ENCODE measurements at places on chromosomes 11 and 22.
A peak's percentile ranks its signal among the peaks of the same experiment; 100 is the strongest.

GRCh38 chr11:11476499-11476898 is 123.4 kb upstream of the CSNK2A3 start:
- no peak for DNase-seq

DNA sequence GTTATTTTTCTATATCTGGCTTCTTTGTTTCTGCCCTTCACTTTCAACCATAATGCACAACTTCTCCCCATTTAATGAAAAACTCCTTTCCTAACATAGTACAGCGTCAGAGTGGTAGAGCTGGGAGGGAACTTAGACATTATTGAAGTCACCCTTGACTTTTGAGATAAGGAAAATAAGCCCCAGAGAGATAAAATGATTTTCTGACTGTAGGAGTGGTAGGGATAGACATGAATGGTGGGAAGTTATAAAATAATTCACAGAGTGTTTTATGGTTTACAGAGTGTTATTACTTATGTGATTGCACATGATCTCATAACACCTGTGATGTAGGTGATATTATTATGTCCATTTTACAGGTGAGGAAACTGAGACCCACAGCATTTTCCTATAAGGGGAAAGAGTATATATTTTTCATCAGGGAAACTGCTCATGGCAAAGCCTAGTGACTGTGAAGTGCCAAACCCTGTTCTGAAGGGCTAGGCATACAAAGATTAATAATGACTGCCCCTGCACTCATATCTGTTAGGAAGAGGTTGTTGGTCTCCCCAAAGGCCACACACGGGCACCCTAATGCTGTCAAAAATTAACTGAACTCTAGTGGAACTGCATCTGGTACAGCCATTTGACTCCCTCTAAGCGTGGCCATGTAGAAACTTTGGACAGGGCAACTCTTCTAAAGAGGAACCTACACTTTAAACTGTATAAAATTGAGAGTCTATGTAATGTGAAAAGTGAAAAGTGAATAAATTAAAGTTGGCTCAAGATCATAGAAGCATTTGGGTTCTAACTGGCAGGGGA is 61.1 kb upstream of the PICALM start:
- DNase-seq, result no peak

- no peak for DNase-seq
These were observed 60.1 kb downstream of the SCN3B start for GRCh38 chr11:123594188-123594901.

GRCh38 chr11:2386591-2386990 is 9.5 kb downstream of the CD81 start:
- no peak for DNase-seq

DNA sequence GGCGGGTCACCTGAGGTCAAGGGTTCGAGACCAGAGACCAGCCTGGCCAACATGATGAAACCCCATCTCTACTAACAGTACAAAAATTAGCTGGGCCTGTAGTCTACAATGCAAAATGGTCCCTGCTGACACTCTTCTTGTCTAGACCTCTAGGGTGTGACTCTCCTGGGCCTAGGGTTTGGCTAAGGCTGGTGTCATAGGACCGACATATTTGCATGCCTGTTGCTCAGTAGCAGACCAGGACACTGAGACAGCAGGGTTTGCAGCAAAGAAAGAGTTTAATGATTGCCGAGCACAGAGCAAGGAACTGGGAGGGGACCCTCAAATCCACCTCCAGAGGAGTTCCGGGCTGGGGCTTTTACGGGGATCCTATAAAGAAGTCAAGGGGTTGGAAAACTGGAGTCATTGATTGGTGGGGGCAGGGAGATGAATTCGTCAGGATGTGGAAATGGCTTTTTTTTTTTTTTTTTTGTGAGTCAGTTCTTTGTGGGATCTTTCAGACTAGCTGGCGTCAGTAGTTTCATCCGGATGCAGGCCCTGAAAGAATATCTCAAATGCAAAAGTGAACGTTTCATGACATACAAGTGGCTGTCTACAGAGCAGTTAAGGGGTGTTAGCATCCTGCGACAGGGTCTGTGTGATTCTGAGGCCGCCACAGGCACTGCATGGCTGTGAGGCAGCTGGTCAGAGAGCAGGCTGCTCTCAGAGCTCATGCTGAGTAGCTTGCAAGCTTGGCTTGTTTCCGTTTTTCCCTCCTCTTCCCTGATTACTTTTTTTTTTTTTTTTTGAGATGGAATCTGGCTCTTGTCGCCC is 27.2 kb upstream of the A4GALT start:
- no peak for DNase-seq

DNA sequence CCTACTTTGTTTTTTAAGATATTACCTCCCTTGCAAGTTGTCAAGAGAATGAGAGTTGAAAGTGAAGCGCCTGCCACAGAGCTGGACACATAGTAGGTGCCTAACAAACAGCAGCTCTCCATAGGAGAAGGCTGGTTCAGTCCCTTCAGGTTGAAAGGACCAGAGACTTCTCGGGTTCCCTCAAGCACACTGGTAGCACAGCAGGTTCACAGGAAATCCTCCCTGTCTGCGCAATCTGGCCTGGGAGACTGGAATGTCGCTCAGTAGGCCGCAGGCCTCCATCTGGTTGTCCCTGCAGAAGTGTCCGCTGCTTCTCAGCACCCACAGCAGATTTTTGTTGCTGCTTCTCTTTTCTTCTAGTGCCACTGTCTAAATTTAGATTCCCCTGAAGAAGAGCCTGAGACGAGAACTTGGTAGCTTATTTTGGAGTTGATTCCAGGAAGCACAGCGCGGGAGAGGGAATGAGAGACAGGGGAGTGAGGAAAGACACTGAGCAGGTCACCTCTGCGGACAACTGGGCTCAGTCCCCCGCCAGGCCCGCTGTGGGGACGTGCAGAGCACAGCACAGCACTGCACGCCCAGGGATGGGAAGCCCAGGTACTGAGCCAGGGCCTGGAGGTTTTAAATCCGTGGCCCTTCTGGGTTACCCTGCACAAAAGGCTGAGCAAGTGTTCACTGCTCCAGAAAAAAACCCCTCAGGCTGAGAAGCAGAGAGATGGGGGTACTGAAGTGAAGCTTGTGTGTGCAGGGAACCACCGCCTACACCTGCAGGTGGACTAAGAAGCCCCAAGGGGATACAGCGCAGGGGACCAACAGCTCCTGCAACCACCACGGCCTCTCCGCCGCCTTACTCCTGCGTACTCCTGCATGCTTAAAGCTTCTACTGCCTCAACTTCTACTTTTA is 31.6 kb downstream of the RBX1 start:
- no peak for DNase-seq

DNA sequence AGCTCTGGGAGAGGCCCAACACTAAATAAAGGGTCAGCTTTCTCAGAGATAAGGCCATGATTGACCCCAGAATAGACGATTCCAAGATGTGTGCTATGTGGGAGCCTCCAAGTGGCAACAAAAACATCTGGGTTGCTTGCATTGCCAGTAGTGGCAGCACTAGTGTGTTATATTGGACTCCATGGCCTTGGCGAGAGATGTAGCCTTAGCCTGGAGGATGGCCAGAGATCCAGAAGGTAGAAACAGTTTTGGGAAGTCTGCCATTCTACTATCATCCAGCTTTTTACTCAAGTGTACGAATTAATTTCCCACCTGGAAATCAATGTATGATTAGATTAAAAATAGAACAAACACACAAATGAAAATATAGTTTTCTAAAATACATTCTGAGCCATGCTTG is 3.0 kb downstream of the OR8D4 start:
- DNase-seq, result no peak

DNA sequence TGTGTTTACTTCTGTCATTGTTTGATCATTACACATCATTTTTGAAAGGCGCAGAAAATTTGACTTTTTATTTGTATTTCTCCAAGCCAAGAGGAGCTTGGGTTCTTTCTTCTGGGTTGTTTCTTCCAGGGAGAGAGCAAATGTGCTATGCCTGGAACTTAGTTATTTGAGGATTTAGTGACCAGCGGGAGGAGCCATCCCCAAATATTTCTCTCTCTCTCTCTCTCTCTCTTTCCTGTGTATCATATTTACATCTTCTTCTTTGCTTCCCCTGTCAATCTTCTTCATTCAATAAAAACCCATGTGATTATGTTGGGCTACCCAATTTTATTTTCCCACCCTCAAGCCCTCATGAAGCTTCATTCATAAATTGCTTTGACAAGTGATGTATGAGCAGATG is 534.5 kb downstream of the LRRC4C start:
- DNase-seq, result no peak

GRCh38 chr11:14253421-14253820 is 105.6 kb downstream of the RRAS2 start:
- DNase-seq, result no peak

DNA sequence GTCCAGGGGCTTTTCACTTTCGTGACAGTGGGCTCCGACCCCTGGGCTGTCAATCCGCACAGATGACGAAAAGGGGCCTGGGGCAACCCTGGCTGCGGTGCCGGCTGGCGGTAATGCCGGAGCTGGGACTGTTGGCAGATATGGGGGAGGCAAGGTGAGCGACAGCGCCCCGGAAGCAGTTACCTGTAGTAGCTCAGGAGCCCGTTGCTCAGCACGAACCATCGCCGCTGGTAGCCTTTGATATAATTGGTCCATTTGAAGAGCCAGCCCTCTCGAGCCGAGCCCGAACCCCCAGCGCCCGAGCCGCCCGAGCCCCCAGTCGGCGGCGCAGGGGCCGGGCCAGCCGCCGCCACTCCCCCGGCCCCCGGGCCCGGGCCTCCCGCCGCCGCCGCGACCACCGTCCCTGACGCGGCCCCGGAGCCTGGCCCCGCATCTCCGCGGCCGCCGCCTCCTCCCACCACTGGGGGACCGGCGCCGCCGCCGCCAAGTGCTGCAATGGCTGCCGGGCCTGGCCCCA is 396 bp downstream of the OSBP start:
- DNase-seq, result peak; percentile 40

Data from activated CD4-positive, CD25-positive, alpha-beta regulatory T cell treated with anti-CD3 and anti-CD28 coated beads, Interleukin-2, amount 50 U/mL, for 16 hours (primary cell).